ENCODE measurements at places on chromosomes 3 and 15.

DNA sequence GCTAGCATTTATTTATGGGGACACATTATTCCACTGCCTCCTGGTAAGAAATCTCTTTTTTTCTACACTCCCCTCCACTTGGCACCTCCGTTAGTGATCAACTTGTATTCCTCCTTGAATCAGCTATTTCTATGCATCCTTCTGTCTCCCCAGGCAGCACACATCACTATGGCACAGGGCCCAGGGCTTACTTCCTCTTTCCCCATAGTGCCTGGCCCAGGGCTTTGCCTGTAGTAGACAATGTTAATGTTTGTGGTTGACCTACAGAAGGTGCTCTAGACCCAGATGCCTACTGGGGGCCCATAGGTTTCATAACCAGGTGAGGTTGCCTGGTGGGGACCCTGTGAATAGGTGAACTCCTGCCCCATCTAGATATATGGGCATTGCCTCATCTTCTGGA lies 44.9 kb downstream of the EPHB1 start:
- no peak for DNase-seq

DNA sequence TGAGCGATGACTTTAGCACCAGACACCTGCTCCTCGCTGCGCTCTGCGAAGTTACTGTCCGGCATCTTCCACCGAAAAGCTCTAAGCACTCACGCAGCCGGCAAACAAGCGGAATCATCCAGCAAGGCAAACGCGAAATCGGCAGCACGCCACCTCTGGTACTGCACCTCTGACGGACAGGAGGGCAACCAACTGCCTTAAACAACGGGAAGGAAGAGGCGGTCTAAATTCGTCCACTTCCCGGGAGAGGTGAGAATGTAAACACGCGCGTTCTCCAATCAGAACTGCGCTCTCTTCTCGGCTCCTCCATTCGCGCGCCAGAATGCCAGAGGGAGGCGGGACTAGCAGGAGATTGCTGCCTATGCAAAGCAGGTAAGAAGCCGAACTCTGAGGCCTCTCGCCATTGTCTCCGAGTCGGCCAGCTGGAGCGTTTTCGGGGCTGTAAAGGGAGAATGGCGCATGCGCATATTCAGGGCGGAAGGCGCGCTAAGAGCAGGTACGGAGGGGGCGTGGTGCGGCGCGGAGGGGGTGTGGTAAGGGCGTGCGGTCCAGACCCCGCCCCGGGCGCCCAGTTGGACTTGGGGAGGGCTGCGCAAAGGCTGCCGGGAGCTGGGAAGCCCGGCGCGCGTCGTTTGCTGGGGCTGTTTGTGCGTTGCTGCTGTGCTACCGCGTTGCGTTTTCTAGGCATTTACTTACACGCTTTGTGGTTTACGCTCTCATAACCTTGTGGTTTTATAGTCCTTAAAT lies at the start of the genes BTD and HACL1:
Gene BTD (plus strand): TSS at position 347 of the 747 bp plus-strand sequence. CDS start 33,695 bp downstream, outside the sequence.
Gene HACL1 (minus strand): TSS at position 171 of the 747 bp plus-strand sequence. CDS start 106 bp downstream, at position 65.
- DNase-seq = peak; percentile 100

- peak; percentile 62 for DNase-seq
These were observed 36.8 kb upstream of the SCAANT1 start for GRCh38 chr3:63949005-63949404.

DNA sequence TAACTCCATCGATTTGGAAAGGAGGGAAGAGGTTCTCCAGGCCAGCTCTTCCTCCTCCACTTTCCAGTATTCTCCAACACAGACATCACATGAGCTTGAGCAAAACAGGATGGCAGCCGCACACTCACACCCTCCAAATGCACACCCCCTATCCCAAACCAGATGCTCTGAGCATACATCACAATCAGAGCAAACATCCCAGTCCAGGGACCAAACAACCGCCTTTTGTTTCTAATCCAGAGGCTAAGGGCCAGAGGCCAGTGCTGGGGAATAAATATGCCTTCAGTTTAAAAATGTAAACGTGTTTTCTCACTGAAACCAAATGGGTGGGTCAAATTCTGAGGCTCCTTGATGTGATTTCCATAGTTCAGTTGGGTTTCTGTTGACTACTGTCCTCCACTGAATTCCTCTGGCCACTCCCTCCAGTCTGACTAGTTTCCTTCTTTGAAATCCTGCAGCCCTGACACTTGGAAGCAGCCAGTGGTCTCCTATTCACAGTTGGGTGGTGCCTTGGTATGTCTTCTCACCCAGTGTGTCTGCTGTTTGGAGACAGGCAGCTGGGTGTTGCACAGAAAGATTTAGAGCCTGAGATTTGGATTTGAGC lies 19.2 kb upstream of the MFGE8 start:
- DNase-seq = no peak

DNA sequence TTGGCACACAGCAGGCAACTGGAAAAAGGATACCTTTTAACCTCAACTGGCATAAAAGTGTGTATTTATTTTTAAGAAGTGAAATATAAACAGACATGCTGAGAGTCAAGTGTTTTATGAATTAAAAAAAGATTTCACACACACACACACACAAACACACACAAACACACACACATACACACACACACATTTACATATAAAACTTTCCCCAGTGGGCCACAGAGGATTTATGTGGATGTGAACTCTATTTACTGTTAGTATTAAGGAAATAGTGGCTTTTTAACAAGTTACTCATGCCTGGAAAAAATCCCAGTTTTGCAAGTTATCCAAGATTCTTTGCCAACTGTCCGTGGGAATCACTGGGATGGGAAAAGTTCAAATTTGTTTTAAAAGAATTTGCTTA lies 725.9 kb upstream of the NR2F2 start:
- peak; percentile 73 for DNase-seq

DNA sequence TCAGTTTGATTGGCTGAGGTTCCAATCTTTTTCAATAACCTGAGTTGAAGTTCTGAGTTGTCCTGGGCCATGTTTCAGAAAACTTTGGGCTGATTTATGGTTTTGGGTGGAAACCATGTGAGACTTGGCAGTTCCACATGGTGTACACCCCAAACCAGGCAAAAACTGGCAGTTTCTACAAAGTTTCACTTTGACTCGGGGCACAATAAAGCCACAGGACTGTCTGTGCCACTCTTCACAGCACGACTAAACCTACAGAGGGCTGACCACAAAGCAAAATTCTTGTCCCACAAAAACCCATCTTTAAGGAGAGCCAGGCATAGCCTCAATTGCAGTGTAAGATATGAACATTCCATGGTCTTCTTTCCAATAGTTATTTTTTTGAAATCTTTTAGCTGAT lies 155.0 kb downstream of the DUT start:
- DNase-seq = no peak

DNA sequence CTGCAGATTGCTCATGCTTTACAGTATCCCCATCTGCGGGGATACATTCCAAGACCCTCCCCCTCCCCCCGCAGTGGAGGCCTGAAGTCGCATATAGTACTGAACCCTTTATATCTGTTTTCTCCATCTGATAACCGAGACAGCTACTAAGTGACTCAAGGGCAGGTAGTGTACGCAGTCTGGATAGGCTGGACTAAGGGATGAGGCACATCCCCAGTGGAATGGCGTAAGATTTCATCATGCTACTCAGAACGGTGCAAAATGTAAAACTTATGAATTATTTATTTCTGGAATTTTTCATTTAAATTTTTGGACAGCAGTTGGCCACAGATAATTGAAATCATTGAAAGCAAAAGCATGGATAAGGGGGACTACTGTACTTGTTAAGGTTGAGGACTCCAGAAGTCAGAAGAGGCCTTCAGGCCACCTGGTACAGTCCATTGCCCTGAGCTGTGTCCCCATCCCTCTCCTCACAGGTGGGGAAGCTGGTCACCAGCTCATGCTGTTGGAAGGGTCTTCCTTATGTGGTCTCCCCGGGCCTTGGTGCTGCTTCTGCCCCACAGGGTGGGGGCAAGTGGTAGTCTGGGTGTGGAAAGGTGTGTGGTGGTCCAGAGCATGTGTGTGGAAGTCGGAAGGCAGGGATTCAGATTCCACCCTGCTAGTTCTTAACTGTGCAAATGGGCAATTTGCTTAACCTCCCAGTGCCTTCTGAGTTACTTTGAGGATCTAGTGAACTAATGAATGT lies 72.0 kb downstream of the HCN4 start:
- no peak for DNase-seq

- no peak for DNase-seq
These were observed 38.5 kb upstream of the MYH15 start for GRCh38 chr3:108548886-108549285.

DNA sequence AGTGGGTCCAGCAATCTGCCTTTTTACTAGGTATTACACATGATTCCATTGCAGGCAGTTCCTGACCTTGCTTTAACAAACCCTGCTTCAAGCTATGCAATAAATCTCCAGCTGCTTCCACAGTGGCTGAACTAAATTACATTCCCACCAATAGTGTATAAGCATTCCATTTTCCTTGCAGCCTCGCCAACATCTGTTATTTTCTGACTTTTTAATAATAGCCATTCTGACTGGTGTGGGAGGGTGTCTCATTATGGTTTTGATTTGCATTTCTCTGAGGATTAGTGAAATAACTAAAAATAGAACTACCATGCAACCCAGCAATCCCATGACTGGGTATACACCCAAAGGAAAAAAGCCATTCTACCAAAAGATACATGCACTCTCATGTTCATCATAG lies 36.4 kb upstream of the DNAJC13 start:
- DNase-seq = no peak

DNA sequence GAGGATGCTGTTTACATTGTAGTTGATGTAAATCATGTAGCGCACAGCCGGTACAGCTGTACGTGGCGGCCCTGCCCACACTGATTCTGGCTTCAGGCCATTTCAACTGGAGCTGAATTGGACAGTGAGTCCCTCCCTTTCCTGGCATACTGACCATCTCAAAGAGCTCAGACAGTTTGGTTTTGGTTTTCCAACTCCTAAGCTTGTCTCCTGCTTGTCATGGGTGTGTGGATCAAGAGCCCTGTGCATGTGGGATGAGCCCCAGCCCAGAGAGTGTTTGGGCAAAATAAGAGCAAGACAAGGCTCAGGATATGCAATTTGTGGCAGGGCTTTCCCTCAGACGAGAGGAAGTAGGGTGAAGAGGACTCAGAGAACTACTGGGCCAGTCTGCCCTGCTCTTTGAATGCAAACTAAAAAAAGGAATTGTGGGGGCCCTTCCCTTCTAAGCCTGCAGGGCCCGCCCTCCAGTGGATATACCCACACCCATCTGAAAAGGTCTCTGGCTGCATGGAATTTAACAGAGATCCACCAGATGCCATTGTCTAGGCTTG lies 13.3 kb downstream of the ITGA11 start:
- no peak for DNase-seq

- DNase-seq = no peak
These were observed 1255.7 kb downstream of the ZPLD1 start for GRCh38 chr3:103690536-103690935.

GRCh38 chr15:39453620-39454019 lies 127.3 kb upstream of the THBS1 start:
- no peak for DNase-seq

- DNase-seq = no peak
These were observed 11.1 kb downstream of the EFCAB12 start for GRCh38 chr3:129417326-129417725.

- no peak for DNase-seq
These were observed 878 bp upstream of the RAD51 start for GRCh38 chr15:40693904-40694687.

- DNase-seq = no peak
These were observed 30.8 kb upstream of the ZBTB38 start for GRCh38 chr3:141337523-141337854.

GRCh38 chr3:124985349-124985748 lies 50.8 kb upstream of the MUC13 start:
- DNase-seq = peak; percentile 91
